T follicular helper cell (primary cell): ENCODE measurements at places on chromosomes 16 and 17.

DNA sequence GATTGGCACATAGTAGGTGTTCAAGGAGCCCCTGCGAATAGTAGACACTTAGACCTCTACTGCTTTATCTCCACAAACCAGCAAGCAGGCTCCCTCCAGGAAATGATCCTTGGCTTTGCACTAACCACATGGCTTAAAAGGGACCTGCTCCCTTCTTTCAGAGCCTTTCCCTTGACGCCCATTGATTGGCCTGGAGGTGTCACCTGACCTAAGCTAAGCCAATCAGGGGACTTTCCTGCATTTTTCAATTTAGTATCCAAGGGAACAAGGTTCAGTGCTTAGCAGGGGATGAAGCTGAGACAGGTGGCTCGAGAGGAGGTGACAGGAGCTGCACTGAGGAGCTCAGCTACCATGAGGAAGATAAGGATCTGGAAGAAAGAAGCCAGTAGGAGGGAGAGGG, 52.8 kb downstream of the CLEC19A start:
- DNase-seq, result no peak

DNA sequence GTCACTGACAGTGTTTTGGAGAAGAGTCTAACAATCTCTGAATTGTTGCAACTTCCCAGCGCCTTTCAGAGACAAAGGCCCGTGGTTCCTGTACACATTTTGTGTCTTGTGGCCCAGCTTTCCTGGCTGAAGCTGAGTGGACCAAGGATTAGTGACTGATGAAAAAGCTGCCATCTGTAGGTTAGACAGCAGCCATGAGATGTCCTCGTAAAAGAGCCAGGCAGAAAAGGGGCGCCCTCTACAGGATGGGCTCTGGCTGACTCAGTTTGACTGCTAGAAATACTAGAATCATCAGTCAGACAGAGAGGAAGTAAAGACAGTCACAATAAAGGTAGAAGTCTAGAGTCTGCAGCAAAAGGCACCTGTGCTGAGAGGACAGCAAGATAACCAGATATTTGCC, 26.5 kb upstream of the NF1 start:
- DNase-seq, result peak; percentile 8

- no peak for DNase-seq
Measured at GRCh38 chr17:67224736-67225135, 20.3 kb downstream of the HELZ start.

DNA sequence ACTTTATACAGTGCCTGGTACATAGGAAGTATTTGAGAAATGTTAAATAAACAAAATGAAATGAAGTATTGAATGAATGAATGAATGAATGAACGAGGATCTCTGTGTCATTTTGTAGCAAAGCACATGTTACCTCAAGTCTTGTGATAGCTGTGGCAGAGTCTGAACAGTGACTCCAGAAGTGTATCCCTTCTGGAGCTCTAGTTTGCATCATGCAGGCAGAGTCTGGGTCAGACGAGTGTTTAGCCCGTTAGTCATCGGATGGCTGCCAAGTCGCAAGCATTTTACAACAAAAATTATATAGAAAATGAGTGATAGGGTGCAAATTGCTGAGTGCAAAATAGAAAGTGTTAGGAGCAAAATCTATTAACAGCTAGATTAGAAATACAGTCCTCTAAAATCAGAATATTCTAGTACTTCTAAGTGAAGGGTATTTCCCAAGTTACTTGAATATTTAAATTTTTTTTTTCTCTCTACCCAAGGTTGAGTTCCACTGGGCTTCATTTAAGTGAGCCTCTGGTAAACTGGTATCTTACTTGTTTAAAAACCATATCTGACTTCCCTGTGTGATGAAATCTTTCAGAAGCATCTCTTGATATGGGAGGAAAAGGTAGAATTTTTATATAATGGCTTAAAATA, 113.3 kb downstream of the FTO start:
- DNase-seq, result no peak

DNA sequence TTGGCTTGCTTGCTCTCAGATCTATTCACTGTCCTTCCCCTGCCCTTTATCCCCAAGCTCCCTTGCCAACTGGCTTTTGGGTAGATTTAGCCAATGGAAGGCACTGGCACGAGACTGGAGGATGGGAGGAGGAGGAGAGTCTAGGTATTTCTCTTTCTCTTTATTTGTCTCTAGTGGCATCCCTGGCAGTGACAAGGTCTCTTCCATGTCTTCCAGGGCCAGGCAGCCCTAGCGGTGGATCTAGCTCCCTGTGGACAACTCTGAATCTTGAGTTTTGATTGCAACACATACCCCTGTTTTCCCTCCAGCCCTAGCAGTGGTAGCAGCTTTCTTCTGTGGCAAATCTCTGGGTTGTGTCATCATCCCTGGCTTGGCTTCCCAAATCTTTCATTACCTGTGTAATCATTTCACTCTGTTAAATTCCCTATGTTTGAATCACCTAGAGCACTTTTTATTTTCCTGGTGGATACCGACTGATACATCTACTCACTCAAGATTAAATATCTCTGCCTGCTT, 171.1 kb upstream of the IRX6 start:
- DNase-seq, result no peak

DNA sequence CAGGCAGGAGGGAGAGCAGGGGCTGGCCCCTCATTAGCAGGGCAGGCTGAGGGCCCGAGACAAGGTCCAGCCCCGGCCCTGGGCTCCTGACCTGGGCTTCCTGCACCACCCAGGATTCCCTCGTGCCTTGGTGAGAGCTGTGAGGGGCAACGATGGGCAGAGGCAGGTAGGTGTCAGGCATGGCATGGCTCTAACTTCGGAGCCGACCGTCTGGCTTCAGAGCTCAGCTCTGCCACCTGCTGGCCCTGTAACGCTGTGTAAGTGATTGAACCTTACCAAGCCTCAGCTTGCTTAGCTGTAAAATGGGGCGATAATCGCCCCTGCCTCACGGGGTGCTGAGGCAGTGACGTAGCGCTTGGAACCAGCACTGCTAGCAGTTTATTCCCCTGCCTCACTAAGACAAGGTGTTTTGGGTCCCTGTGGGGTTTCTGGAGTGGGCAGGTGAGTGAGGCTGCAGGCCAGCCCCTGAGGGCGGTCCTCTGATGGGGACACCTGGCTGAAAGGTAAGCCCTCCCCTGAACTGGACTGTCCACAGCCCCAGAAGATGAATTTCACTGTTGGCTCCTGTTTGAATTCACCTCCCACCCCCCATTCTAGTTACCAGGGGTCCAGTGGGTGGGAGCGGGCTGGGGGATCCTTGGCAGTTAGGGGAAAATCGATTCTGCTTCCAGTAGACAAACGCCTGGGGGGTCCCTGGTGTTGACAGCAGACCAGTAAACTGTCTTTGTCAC, 184.8 kb upstream of the GSE1 start:
- DNase-seq, result peak; percentile 28

- DNase-seq, result no peak
Measured at GRCh38 chr16:66278111-66278531, 88.4 kb upstream of the CDH5 start.

DNA sequence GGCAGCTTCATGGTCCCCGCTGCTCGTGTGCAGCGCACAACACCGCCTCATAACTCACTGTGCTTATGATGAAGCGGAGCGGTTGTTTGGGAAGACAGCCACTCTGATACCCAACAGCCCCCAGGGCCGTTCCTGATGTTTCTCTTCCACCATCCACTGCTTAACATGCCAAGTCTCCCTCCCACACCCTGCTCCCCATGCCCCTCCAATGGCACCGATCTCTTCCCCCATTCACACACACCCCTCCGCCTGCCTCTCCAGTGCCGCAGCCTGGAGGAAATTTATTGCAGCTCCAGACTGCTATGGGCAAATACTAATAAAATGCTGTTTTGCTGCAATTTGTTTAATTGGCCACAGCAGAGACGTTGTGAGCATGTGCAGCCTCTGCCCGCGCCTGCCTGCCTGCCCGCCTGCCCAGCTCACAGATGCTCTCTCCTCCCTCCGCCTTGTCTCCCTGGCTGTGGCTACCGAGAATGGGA, 80.3 kb upstream of the LHX1 start:
- DNase-seq, result no peak

DNA sequence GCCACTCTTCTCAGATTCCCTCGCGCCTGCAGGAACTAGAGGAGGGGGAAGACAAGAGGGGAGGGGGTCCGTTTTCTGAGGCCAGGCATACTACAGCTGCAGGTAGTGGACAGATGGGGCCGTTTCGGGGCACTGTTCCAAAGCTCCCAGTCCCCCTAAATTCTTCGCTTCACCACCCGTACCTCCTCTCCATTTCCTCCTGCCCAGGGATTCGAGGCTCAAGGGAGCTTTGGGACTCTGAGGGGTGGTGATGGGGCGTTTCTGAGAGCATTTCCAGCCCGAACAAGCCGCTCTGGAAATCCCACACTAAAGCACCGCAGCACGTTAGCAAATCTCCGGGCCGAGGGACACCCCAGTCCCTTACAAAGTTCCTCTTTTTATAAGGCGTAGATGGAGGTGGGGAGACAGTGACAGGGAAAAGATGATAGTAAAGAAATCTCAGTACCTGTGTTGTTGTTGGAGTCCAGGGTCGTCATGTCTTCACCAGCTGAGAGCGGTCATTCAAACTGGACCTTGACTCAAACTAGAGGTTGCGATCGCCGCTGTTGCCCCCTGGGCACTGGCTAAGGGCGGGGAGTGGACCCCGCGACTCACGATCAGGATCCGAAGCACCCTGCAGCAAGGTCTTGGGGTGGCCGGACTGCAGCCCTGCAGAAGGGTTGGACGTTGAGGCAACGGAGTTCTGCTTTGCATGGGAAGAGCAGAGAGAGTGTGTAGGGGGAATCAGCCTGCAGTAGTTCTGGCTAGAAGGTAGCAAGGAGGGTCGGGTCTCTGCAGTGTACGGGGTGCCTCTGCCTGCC, 570 bp downstream of the NR1D1 start:
- DNase-seq, result no peak

DNA sequence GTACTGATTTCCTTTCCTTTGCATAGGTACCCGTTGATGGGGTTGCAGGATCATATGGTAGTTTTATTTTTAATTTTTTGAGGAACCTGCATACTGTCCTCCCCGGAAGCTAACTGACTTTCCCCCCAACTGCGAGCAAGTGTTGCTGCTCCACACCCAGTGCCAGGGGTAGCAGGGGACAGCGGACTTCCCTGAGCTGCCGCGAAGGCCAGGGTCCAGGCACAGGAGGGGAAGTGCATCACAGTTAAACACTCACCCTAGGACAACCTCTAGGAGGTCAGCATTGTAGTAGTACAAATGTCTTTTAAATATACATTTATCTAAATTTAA, 201.7 kb downstream of the NPIPB11 start:
- no peak for DNase-seq

DNA sequence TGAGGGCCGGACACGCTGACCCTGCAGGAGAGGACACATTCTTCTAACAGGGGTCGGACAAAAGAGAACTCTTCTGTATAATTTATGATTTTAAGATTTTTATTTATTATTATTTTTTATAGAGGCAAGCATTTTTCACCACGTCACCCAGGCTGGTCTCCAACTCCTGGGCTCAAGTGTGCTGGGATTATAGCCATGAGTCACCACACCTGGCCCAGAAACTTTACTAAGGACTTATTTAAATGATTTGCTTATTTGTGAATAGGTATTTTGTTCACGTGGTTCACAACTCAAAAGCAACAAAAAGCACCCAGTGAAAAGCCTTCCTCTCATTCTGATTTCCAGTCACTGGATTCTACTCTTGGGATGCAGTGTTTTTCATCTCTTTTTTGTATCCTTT, 2.3 kb upstream of the SERPINF1 start:
- DNase-seq, result no peak

GRCh38 chr16:86761111-86762031, 183.0 kb downstream of the FOXL1 start:
- DNase-seq, result peak; percentile 4

GRCh38 chr17:37673386-37673785, 30.1 kb upstream of the DDX52 start:
- DNase-seq, result no peak

GRCh38 chr16:11793840-11794239, 3.2 kb downstream of the ZC3H7A start:
- no peak for DNase-seq

GRCh38 chr16:78405040-78405439, 305.6 kb downstream of the WWOX start:
- no peak for DNase-seq

DNA sequence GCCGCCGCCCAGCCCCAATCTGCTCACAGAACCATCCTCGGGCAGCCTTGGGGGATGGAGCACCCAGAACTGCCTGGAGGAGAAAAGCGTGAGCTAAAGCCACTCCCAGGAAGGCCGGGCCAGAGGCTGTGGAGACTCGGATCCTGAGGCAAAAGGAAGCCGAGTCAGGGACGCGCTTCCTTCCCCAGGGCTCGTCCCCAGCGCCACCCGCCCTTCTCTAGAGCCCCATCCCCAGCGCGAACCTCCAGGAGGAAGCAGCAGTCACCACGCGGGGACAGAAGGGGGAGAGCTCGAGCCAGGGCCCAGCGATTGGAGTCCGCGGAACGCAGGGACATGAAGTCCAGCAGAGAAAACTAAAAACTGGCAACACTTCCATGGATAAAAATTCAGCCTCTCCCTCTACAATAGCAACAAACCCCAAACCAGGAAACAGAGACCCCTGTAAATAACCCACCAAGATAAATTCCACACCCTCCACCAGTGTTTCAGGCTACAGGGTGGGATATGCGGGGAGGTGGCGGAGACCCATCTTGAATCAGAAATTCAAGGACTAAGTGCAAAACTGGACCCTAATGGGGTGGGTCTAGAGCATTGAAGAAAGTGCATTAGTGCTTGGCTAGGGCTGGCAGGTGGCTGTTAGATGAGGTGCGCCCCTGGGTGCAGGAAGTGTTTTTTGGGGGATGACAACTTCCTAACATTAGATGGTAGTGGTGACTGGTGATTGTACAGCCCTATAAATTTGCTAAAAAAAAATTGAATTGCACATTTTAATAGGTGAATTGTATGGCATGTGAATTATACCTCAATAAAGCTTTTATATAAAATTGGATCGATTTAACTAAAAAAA, 116.1 kb upstream of the METRNL start:
- DNase-seq, result no peak

DNA sequence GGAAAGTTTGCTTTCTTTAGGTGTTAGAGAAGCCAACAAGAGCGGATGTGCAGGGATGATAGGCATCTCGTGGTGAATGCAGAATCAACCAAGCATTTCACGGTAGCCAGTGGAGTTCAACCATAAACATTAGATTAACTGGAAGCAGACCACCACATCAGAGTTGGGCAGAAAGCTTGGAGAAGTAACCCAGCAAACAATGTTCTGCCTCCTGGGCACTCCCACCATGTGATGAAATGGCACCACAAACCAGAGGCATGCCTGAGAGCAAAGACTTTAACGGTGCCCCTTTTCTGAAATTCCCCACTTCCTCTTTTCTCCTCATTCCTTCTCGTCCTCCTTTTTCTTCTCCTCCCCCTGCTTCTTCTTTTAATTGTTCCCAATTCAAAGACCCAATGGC, 193.5 kb upstream of the ANKFN1 start:
- no peak for DNase-seq
